ENCODE measurements at places on chromosomes 1 and 21. TPM values are rescaled to one million over a fixed set of nuclear protein-coding genes. Genes with fewer than 3 reads are reported as not detected.

The CLCN6 gene
- polyA plus RNA-seq, result 10.5 TPM

The TMEM61 gene
- not detected for polyA plus RNA-seq

The PFKFB2 gene
- 6.5 TPM for polyA plus RNA-seq

The HES3 gene
- not detected for polyA plus RNA-seq

The TNFRSF8 gene
- not detected for polyA plus RNA-seq

The PER3 gene
- polyA plus RNA-seq, result 8.2 TPM
